ENCODE measurements at places on chromosomes 13 and 19.

- no peak for DNase-seq
Measured at GRCh38 chr19:32691952-32692726, 518 bp downstream of the NUDT19 start.

- no peak for DNase-seq
Measured at GRCh38 chr19:40502647-40503319, 36.0 kb downstream of the SPTBN4 start.

DNA sequence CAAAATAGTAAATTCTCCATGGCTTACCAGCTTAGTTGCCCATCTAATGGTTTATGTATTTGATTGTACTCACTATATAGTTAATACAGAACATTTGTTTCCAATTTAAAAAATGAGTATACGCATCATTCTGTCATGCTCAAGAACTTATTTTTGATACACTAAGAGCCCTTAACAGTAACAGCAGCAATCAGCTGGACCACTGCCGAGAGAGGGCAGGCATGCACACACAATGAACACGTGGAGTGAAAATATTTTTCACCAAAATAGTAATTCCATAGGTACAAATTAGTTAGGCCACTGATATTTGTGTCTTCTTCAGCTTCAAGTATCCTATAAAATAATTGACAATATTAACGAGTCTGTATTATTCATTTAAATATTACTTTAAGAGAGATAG is 109.9 kb downstream of the KLF12 start:
- no peak for DNase-seq

- DNase-seq = no peak
Measured at GRCh38 chr19:49805822-49806619, 7.1 kb downstream of the FUZ start.

DNA sequence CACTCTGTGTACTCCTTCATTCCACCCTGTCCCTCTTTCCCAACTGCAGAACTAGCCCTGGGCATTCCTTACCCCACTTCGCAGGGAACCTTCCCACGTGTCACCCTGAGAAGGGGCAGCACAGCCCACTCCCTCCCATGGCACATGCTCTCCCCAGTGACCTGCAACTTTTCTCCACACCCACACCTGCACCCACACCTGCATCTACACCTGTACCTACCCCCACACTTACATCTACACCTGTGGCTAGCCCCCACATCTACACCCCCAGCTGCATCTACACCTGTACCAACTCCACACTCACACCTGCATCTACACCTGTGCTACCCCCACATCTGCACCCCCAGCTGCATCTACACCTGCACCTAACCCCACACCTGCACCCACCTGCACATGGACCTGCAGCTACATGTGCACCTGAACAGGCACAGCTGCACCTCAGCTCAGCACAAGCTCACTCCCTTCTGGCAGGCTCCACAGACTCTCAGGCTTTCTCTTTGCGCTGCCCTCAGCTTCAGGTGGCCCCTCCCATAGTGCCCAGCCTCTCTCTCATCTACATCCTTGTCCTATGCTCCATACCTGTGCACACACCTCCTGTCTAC is 234.1 kb downstream of the TUBA3C start:
- DNase-seq = no peak

DNA sequence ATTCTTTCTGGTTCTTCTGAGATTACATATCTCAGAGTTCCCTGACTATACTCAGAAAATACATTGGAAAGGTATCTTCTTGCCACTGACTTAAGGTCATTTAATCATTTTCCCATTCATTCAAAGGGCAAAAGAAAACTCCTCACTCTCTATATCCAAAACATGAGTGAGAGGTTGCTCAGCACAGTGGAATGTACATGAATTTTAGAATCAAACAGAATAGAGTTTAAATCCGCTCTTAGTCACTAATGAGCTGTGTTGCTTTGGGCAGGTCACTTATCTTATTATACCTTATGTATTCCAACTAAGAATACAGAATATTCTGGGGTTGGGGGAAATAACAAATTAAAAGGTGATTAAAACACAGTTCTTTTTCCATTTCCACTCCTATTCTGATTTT is 452.6 kb upstream of the KLF12 start:
- DNase-seq = no peak

DNA sequence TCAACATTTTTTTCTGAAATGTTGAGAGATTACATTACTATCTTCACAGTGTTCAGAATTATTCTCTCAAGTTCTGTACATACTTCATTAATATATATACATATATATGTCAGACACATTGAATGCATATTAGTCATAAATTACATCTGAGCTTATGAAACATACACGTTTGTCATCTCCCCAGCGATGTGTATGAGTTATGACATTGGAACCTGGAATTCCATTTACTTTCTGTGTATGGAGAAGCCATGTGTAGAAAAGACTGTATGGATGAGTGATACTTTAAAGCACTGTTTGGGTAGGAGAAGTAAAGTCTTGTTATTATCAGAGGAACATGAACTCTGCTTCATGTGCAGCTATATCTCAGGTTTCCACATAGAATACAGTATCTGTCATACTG is 167.2 kb downstream of the FGF14 start:
- DNase-seq = no peak

- DNase-seq = no peak
Measured at GRCh38 chr19:35991731-35992450, 3.1 kb upstream of the SDHAF1 start.

DNA sequence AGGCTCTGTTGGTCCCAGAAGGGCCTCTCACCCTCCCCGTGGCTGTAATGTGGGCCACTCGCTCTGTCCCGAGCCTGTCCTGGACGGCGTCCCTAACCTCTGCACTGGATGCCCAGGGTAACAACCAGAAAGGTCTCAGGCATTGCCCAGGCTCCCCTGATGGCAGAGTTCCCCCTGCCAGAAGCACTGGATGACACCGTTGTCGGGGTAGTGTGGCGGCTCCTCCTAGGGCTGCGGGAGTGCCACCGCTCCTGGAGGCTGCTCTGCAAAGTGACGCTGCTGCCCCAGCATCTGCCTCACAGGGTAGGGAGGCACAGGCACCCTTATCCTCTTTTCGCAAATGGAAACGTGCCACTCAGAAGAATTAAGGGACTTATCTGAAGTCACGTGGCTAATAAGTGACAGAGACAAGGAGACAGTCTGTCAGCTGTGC is 32.0 kb downstream of the MPHOSPH8 start:
- DNase-seq = no peak

DNA sequence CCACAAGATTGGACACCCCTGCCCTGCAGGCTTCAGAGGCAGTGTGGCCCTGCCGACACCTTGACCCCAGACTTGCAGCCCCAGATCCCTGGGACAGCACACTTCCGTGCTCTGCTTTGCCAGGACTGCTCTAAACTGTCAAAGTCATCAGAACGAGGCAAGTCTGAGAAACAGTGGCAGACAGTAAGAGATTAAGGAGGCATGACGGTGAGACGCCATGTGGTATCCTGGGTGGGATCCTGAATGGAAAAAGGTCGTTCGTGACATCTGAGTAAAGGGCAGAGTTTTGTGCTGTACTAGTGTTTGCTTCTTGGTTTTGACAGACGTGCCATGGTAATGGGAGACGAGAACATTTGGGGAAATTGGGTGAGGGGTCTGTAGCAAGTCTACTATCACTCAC is 13.8 kb downstream of the ZNF579 start:
- no peak for DNase-seq

GRCh38 chr13:24406524-24406923 is 97.1 kb downstream of the C1QTNF9 start:
- DNase-seq = no peak

DNA sequence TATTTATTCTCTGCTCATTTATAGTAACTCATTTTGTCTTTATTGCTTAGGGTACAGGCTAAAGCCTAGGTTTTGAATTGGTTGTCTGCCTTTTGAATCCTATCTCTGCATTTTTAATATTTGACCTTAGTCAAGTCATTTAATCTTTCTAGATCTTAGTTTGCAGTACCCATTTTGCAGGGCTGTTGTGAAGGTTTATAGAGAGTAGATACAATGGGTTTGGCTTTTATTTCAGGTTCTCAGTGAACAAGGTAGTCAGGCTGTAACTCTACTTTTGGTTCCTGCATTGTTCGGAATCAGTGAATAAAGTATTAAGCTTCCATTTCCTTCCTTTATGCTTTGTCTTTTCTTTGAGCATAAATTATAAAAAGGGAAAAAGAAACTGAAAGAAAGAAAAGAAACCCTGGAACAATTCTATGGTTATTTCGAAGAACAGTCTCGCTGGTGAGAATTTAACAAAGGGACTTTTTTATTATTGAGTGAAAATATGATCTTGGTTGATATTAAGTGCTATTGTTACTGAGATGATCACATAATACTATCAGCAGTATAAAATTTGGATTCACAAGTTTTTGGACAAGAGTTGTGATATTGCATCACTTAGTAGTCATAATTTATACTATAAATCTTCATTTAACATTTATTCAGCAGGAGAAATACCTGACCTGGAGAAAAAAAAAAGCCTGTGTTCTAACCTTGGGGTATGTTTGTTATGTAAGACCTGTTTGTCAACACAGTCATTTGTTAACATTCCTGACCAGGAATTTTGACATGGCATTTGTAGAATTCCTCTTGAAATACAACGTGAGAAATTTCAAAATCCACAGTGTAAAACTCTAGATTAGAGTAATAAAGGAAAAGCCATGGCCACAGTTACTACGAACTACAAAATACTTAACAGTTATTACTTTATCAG is 91.3 kb downstream of the ZMYM2 start:
- DNase-seq = no peak

DNA sequence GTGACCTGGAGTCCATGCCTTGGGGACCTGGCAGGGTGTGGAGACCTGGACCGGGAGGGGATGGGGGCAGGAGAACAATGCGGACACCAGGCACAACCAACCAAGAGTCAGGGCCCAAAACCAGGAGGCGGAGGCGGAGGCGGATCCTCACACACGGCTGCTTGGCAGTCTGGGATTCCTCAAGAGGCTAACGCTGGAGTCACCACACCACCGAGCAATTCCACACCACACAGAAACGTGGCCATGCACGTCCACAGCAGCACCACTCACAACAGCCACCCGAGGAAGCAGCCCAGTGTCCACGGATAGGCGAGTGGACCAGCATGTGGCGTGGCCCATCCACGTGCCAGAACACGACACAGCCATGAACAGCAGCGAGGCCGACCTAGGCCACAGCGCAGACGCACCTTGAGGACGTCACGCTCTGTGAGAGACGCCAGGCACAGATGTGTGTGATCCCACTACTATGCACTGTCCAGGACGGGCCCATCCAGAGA is 17.7 kb downstream of the SBNO2 start:
- no peak for DNase-seq

DNA sequence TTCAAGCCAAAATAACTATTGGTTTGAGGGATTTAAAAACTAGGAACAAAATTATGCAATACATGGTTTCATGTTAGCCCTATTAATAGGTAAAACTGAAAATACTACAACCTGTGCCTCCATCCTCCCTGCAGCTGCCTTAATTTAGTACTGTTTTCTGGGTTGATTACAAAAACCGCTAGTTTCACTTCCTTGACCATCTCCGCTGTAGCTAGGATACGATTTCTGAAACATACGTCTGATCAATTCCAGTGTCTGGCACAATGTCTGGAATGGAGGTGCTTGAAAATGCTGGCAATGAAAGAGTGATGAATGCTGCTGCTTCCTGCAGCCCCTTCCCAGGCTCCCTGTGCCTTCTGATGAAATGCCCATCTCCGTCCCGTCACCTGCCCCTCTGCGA is 273.5 kb downstream of the SHISA2 start:
- DNase-seq = no peak

DNA sequence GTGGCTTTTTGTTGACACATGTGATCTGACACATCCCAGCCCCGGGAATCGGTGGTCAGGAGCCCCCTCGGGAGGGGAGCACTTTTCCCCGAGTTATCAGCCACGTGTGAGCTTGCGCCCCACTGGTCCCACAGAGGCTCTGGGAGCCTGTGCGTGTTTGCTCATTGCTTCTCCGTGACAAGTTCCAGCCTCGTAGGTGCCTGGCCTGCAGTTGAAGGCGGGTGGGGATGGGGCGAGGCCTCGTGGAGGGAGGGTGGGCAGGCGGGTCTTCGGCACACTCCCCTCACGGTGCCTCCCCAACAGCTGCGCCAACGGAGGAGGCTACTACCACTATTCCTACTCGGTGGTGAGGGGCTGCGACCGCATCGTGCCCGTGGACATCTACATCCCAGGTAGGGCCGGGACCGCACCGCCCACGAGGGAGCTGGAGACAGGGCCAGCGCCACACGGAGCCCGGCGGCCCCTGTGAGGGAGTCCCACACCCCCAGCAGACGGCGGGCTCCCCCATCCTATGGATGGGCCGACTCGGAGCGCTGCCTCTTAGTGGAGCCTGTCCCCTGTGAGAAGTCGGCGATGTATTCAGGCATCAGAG is 8.3 kb downstream of the GAMT start:
- no peak for DNase-seq

GRCh38 chr19:32178956-32179355 is 166.5 kb upstream of the ZNF507 start:
- DNase-seq = no peak

GRCh38 chr13:81779876-81780275 is 1439.0 kb upstream of the SPRY2 start:
- no peak for DNase-seq

DNA sequence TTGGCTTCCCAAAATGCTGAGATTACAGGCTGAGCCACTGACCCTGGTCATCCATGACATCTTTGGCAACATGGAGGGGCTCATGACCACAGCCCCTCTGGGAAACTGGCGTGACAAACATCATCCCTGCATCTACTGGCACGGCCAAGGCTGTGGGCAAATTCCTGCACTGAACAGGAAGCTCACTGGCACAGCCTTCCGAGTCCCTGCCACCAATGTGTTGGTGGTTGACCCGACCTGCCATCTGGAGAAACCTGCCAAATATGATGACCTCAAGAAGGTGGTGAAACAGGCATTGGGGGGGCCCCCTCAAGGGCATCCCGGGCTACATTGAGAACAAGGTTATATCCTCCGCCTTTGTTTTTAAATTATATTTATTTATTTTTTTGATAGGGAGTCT is 8.9 kb upstream of the ACP5 start:
- no peak for DNase-seq

Data from NCI-H1092 (cell line).